ENCODE measurements at places on chromosomes 7 and 10. TPM values are rescaled to one million over a fixed set of nuclear protein-coding genes. Genes with fewer than 3 reads are reported as not detected.
A peak's percentile ranks its signal among the peaks of the same experiment; 100 is the strongest.

DNA sequence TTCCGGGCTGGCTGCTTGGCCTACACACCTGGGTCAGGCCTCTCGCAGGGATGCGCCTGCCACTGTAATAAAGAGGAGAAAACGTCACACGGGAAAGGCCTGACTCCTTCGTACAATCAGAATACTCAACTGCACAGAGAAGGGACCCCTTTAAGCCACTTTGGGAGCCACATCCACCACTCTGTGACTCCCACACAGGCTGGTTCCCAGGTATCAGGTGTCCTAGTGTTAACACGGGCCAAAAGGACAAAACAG lies 5.8 kb upstream of the ZNF736 start:
- DNase-seq: no peak

- DNase-seq: peak; percentile 94
Observed at GRCh38 chr10:43420369-43421200, 11.6 kb upstream of the HNRNPF start.

GRCh38 chr7:72754312-72754711 lies 73.7 kb downstream of the TYW1B start:
- no peak for DNase-seq

- DNase-seq: no peak
Observed at GRCh38 chr7:50088463-50089129, 4.5 kb downstream of the ZPBP start.

- no peak for DNase-seq
Observed at GRCh38 chr10:51861731-51862130, 162.3 kb upstream of the CSTF2T start.

- DNase-seq: no peak
Observed at GRCh38 chr10:105615715-105616365, 974.8 kb downstream of the SORCS3 start.

DNA sequence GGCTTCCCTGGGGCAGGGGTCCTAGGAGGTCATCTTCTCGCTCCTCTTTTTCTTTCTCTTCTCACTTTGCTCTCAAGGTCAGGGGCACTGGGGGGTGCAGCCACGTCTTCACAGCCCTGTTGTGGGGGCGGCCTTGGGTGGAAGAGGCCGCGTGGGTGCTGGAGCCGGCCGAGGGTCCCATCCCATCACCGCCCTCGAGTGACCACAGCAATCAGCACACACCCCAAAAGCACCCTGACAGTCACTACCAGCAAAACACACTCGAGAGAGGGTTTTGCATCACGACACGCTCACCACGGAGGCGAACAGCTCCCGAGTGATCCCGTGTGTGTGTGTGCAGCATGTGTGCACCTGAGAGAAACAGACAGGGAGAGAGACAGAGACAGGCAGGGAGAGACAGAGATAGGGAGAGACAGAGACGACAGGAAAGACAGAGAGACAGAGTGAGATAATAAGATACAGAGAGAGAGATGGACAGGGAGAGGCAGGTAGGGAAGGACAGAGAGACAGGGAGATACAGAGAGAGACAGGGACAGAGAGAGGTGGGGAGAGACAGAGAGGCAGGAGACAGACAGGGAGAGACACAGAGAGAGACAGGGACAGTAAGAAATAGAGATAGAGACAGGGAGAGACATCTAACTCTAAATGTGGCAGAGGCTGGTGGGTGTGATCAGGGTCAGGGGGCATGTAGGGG lies 100.9 kb downstream of the WDR37 start:
- peak; percentile 33 for DNase-seq

DNA sequence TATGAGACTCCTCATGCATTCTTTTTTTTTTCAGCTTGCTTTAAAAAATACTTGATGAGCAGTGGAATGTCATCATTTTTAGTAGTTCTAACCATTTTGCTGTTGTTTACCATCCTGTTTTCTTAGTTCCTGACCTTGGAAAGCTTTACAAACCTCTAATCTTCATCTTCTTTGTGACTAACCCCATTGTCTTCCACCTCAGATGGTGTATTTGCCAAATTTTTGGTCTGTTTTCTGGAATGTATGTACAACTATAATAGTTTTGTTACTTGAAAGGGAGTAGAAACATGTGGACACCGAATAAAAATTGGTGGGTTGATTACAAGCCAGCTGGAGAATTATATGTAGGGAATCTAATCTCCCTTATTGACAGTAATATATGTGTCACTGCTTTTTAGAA lies 172.7 kb downstream of the SND1 start:
- no peak for DNase-seq

DNA sequence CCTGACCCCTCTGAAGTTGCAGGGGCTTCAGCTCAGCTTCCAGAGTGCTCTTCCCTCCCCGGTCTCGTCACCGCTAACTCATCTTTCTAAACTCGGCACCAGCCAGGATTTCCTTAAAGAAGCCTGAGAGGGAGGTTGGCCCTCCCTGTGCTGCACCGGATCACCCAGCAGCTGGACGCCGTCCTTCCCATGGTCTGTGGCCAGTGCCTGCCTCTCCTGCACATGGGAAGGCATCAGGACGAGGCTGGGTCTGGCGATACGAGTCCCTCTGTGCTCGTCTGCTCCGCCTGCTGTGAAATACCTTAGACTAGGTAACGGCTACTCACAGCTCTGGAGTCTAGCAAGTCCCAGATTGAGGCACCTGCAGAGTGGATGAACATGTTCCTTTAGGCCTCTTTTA lies 179.1 kb downstream of the ZMYND11 start:
- DNase-seq: peak; percentile 34

GRCh38 chr7:36896418-36896817 lies 172.1 kb upstream of the AOAH start:
- no peak for DNase-seq

The SPDYE3 gene
- total RNA-seq: not detected

The CYP2C8 gene
- 1.6 TPM for total RNA-seq

The FOXI2 gene
- total RNA-seq: 1.1 TPM

Data from ureter (tissue), 1 donor.